DMS79 (cell line): ENCODE measurements at places on chromosomes 3 and 15.

GRCh38 chr3:30608598-30608947 lies 2.2 kb downstream of the TGFBR2 start:
- DNase-seq, result no peak

GRCh38 chr15:89971592-89971997 lies 29.5 kb upstream of the ZNF710 start:
- DNase-seq, result no peak

DNA sequence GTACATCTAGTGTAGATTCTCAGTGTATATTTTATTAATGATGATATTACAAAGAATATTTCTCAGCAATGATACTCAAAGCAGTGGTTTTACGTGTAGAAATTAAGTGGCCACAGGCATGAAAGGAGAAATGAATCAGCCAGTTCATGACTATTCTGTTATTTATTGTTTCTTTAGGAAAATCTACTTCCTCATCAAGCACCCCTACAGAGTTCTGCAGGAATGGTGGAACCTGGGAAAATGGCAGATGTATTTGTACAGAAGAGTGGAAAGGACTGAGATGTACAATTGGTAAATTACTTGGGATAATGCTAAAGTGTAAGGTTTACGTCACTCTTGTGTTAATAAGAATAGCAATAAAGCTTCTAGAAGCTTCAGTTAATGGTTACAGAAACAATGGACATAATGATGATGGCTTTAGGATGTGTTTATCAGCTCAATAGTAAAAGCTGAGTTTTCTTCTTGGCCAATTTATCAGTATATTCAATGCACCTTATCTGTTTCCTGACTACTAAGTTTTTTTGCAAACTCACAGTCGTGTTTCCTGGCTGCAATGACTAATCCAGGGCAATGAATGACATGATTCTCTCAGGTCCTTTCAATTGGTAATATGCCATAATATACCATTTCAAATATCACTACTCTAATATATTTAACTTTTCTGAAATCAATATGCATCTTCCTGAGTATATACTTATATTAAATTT lies 20.2 kb downstream of the ADGRG7 start:
- DNase-seq, result no peak

DNA sequence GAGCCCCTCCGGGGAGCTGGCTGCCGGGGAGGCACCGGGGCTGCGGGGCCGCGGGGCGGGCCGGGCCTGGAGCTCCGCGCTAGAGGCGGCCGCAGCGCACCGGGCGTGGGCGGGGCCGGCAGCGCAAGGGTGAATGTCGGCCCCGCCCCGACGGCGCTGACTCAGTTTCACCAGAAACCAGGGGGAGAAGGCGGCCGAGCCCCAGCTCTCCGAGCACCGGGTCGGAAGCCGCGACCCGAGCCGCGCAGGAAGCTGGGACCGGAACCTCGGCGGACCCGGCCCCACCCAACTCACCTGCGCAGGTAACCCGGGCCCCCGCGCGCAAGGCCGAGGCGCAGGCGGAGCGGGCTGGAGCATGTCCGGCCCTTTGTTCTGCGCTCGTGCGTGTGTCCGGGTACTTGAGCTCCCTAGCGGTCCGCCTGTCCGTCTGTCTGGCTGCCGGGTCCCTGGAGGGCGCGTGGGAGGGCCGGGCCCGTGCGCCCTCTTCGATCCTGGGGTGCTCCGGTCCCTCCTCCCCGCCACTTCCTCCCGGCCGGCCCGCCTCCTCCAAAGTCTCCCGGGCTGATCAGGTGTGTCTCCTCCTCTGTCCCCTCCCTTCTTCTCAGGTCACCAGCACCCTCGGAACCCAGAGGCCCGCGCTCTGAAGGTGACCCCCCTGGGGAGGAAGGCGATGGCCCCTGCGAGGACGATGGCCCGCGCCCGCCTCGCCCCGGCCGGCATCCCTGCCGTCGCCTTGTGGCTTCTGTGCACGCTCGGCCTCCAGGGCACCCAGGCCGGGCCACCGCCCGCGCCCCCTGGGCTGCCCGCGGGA lies at the start of gene SPINT1:
Gene SPINT1, plus strand, starts transcription at position 164 of the 811 bp plus-strand sequence. Its CDS starts 507 bp downstream, at position 671.
- no peak for DNase-seq

DNA sequence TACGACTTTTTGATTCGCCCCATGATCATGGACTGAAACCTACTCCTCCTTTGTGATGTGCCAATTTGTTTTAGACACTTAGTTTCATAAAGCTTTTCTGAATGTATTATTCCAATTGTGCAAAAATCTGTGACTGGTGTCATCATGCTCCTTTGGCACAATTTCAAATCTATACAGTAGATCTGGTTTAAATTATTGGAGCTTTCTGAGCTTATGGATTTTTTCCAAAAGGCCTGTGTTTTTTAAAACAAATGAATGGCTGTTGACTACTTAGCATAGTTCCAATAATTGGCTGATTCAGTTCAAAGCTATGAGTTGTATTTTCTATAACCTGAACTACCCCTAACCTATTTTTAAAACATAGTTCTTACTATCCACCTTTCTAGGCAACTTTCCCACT lies 282.7 kb downstream of the CNTN3 start:
- DNase-seq, result no peak

DNA sequence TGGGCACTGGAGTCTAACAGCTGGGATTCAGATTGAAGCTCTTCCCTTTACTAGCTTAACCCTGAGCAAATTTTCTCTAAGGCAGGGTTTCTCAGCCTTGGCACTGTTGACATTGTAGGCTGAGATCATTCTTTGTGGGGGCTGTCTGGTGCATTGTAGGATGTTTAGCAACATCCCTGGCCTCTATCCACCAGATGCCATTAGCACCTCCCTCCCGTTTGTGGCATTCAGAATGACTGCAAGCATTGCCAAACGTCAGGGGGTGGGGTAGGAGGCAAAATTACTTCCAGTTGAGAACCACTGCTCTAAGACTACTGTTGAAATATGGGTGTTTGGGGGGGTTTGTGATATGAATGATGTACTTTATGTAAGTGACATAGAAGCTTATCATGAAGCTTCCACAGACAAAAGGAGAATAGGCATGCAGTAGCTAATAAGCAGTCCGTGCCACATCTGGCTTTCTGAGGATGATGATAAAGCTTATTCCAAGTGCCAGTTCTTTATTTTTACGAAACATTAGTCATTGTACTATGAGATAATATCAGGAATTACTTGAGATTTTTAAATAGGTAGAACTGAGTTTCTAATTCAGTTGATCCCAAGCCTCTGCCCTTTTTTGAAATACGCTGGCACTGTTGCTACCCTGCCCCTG lies 39.3 kb downstream of the NKIRAS1 start:
- no peak for DNase-seq

GRCh38 chr15:80105193-80105592 lies 45.7 kb downstream of the ZFAND6 start:
- DNase-seq, result no peak

GRCh38 chr3:83093222-83093572 lies 1331.8 kb upstream of the GBE1 start:
- no peak for DNase-seq

DNA sequence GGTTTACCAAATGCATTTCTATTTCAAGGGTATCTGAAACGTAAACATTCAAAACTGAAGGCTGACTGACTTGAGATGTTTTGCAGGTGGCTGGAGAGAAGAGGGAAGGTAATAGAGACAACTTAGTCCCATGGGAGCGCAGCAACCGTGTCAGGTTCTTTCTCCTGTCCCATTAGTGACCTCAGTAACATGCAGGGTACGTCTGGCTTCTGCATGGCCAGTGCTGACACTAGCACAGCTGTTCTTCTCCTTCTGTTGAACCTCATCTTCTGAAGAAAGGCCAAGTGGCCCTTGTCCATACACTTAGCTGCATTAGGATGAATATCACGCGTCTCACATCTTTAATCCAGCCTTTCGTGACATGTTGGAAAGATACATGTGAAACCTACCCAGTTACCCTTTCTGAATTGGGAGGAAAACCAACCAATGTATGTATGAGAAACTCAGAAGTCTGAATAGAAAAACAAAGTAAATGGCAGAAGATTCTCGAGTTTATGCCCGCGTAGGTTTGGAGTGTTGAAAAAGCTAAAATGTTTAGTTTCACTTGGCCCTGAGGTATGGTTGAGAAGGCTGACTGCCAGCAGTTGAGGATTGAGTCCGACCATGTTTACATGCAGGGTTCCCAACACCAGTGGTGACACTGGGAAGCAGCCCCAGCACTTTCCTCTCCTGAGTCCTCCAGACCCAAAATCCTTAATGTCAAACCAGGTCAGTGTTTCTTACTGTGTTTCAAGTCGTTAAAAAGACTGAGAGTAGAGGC lies 10.3 kb downstream of the NCBP2 start:
- no peak for DNase-seq

DNA sequence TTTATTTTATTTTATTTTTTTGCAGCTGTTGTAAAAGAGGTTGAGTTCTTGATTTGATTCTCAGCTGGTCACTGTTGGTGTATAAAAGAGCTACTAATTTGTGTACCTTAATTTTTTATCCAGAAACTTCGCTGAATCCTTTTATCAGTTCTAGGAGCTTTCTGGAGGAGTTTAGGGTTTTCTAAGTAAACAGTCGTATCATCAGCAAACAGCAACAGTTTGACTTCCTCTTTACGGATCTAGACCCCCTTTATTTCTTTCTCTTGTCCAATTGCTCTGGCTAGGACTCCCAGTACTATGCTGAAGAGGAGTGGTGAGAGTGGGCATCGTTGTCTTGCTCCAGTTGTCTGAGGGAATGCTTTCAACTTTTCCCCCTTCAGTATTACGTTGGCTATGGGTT lies 165.8 kb upstream of the KCNMB2 start:
- no peak for DNase-seq

DNA sequence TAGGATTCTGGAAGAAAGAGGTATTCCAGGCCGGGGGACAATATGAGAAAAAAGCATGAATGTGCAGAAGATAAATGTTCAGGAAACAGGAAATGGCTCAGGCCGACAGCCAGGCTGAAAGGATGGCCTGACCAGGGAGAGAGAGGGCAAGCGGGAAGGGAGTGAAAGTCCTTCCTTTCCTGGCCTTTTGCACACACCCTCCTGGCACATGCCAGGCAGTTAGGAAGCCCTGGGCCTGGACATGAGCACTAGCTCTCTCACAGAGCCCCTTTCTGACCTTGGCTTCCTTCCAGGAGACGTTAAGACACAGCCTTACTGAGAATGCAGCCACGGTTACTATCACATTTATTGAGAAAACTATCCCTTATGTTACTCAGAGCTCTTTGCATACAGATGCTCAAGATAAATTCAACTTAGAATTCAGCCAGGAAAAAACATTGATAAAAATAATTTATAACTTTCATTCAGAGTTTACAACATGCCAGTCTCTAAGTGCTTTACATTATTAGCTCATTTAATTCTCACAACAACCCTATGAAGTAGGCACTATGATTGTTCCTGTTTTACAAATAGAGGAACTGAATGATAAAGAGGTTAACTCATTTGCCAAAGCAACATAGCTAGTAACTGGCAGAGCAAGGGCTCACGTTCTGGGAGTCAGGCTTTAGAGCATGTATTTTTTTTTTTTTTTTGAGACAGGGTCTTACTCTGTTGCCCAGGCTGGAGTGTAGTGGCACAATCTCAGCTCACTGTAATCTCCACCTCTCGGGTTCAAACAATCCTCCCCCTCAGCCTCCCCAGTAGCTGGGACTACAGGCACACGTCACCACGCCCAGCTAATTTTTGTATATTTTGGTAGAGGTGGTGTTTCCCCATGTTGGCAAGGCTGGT lies 39.4 kb upstream of the SMAD3 start:
- no peak for DNase-seq

DNA sequence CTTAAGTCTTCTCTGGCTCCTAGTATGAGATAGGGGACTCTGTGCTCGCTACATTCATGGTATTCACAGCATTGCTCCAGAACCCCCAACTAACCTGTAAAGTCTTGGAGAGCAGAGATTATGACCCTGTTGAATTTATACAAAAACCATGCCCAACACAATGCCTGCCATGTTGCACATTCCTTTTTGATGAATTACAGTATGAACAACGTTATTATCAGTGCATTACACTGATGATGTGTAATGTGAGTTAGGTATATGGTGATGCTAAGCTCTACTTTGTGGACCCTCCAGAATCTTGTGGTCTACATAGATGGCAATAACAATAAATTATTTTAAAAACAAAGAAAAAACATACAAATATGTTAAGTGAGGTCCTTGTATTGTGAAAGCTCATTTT lies 64.3 kb downstream of the EOMES start:
- no peak for DNase-seq

GRCh38 chr15:101266034-101266433 lies 11.3 kb downstream of the SELENOS start:
- no peak for DNase-seq

- no peak for DNase-seq
These were observed 13.2 kb downstream of the FSTL1 start for GRCh38 chr3:120437559-120437958.

- DNase-seq, result no peak
These were observed 35.2 kb downstream of the ABTB1 start for GRCh38 chr3:127707851-127708411.

GRCh38 chr15:73391128-73391872 lies 22.5 kb upstream of the HCN4 start:
- no peak for DNase-seq

DNA sequence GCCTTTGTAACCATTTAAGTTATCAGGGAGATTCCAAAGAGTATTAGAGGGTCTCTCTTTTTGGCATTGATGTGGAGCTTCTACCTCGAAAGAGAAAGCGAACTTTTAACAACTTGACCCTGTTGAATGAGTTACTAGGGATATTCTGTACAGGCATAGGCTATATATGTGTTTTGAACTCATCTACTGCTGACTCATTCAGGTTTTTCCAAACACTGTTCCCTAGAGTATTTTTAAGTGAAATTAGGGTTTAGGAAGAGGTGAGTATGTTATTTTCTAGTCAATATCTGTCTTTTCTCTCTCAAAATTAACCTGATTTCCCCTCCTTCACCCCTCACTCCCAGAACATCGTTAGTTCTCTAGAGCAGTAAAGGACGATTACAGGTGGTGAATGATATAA lies 228.1 kb upstream of the C2CD4B start:
- DNase-seq, result no peak

DNA sequence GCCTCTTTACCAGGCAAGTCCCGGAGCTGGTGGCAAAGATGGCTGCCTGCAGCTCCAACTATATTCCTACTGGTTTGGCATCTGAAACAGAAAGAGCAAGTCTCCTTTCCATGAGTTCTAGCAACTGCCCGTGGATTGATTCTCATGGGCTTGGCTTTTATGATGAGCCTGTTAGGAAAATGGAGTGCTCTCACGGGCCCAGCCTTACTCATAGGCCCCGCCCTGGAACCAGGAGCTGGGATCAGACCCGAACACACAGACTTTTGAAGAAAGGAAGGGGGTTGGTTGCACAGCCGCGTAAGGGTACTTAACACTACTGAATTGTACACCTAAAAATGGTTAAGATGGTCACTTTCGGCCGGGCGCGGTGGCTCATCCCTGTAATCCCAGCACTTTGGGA lies 2.9 kb downstream of the NRROS start:
- no peak for DNase-seq

GRCh38 chr3:121529308-121529707 lies 16.5 kb downstream of the POLQ start:
- DNase-seq, result no peak

GRCh38 chr3:127196466-127197299 lies 3.8 kb downstream of the PRR23E start:
- DNase-seq, result no peak
